Fibroblast of skin of left biceps (primary cell): ENCODE measurements at places on chromosomes 12 and 14.
A peak's percentile ranks its signal among the peaks of the same experiment; 100 is the strongest.

DNA sequence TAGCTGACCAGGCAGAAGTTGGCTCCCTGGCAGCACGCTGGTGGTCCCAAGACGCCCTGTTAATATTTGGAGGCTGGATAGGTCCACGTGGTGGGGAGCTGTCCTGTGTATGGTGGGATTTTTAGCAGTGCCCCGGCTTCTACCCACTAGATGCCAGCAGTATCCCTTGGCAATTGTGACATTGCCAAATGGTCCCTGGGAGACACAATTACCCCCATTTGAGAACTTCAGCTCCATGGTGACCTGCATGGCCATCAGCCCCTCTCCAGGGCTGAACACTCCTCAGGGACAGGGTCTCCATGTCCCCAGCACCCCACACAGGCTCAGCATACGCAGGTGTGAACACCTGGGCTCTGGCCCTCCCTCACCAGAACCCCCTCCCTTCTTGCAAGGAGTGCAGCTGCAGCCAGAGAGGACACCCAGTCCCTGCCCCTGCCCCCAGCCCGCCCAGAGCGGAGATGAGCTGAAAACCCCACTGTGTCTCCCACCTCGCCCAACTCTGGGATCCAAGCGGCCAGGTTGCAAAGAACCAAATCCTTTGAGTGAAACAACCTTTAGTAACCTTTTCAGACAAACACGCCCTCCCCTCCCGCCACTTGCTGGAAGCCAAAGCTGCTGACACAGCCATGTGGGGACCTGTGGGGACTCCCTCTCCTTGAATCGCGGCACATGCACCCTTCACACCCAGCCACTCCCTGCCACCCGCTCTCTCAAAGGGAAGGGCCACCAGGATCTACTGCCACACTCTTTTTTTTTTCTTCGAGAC lies 120.4 kb downstream of the CALM1 start:
- no peak for DNase-seq

GRCh38 chr14:77979666-77980351 lies 179.9 kb downstream of the ADCK1 start:
- peak; percentile 54 for DNase-seq

DNA sequence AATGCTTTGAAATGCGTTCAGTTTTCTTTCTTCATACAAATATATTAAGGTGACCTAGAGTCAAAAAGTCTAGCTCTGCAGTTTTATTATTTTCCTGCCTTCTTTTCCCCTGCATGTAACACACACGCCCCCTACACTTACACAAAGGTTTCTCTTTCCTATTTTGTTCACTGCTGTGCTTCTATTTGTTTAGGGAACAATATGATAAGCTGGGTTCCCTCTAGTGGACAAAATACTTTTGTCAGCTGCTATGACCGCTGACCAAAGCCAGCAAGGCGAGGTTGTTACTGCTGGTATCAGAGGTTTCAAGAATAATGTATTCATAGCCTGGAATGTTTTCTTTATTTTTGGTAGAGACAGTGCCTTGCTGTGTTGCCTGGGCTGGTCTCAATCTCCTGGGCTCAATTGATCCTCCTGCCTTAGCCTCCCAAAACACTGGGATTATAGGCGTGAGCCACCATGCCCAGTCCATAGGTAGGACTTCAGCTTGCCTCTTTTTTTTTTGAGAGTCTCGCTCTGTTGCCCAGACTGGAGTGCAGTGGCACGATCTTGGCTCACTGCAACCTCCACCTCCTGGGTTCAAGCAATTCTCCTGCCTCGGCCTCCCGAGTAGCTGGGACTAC lies 33.4 kb downstream of the FNTB start:
- peak; percentile 29 for DNase-seq

- DNase-seq, result no peak
Measured at GRCh38 chr14:102145395-102145794, 5.7 kb downstream of the WDR20 start.

GRCh38 chr14:63290741-63291430 lies 27.8 kb downstream of the GPHB5 start:
- no peak for DNase-seq

DNA sequence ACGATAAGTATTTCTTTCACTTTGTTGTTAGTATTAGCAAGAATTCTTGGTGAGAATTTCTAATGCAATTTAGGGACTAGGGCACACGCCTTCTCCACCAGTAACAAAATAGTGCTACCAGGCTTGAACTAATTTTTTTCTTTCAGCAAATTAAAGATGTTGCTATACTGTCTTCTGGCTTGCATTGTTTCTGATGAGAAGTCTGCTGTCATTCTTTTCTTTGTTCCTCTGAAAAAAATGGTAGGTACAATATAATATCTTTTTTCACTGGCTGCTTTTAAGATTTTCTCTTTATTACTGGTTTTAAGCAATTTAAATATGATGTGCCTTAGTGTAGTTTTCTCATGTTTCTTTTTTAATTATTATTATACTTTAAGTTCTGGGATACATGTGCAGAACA lies 171.2 kb downstream of the PCNX1 start:
- DNase-seq, result no peak

GRCh38 chr12:87828382-87828973 lies 200.7 kb downstream of the C12orf50 start:
- no peak for DNase-seq

DNA sequence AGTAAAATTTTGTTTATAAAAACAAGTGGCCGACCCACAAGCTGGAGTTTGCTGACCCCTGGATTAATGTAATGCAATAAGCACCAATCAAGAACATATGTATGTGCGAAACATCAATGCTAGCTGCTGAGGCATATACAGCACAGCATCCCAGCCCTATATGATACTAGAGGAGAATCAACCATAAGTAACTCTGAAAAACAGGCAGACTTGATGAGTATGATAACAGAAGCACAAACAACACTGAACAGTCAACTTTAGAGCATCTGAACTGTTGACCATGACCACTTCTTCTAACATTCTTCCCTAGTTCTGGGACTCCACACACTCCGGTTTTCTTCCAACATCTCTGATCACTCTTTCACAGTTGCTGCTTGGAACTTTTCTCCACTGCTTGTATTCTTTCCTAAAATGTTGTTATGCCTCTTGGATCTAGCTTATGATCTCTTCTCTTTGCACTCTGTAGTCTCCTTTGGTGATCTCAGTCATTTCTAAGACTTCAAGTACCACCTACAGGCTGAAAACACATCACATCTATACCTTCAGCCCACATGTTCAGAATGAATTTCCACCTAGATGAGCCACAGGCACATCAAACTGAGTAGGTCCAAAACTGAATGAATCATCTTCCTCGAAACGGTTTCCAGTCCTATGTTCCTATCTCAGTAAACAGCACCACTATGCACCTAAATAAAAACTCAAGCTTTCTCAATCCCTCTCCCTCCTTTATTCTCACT lies 57.2 kb downstream of the STXBP6 start:
- no peak for DNase-seq

GRCh38 chr14:92686411-92686899 lies 62.0 kb downstream of the LGMN start:
- no peak for DNase-seq

DNA sequence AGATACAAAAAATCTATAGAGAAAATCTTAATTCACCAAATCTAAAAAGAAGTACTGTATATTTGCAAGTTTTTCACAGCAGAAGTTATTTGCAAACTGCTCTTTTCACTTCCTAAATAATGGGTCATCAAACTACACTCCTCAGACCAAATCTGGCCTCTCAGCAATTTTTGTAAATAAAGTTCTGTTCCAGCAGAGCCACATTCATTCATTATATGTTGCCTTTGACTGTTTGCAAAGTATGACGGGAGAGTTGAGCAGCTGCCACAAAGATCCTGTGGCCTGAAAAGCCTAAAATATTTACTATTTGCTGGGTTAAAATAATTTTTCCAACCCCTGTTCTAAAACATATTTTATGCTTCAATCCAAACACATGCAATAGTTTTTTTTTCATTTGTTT lies 1222.3 kb upstream of the SEL1L start:
- no peak for DNase-seq

- DNase-seq, result no peak
Measured at GRCh38 chr12:64709429-64709828, 49.8 kb downstream of the GNS start.

- DNase-seq, result no peak
Measured at GRCh38 chr12:28870839-28871440, 278.1 kb upstream of the FAR2 start.
